K562 (cell line): ENCODE measurements at places on chromosomes 4 and X. TPM values are rescaled to one million over a fixed set of nuclear protein-coding genes. Genes with fewer than 3 reads are reported as not detected.

- no peak for DNase-seq
These were observed 819.5 kb downstream of the TECRL start for GRCh38 chr4:63589796-63590195.

- no peak for DNase-seq
These were observed 59.3 kb downstream of the IRF2 start for GRCh38 chr4:184415071-184415470.

DNA sequence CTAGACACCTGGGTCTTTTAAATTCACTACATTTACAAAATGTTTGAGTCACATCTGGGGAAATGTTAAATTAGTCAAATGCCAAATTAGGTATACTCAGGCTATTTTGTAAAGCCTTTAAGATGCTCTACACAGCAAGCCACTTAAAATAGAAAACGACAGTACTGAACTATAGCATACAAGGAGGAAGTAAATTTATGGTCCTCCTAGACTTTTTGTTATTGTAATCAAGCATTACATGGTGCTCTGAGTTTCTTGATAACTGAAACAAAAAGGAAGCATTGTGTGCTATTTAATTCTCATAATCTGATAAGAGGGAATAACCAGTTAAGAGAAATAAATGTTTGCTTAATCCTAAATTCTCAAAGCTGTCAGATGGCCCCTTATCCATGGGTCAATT is 46.2 kb downstream of the SLC9A7 start:
- no peak for DNase-seq

HSPA4L gene
- 28.9 and 33.9 TPM in 2 replicates for total RNA-seq

MSX1 gene
- total RNA-seq = 6.1 and 6.3 TPM in 2 replicates

DNA sequence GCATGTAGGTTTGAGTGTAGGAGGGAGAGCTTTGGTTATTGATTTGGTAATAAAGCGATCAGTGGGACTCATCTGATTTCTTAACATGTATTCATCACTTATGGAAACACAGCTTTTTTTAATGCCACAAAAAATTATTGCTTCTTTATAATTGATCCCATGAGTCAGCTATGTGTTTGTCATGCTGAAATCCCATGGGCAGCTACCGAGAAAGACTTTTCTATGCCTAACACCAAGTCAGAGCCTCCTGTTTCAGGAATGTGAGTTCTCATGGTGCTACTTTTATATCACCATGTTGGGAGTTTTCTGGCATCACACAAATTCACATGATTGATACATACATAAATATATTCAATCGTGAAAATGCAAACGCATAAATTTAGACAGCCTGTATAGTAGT is 165.7 kb downstream of the RAPGEF2 start:
- no peak for DNase-seq

- peak; percentile 30 for DNase-seq
These were observed 25.9 kb downstream of the ZNF721 start for GRCh38 chr4:472881-473569.

DNA sequence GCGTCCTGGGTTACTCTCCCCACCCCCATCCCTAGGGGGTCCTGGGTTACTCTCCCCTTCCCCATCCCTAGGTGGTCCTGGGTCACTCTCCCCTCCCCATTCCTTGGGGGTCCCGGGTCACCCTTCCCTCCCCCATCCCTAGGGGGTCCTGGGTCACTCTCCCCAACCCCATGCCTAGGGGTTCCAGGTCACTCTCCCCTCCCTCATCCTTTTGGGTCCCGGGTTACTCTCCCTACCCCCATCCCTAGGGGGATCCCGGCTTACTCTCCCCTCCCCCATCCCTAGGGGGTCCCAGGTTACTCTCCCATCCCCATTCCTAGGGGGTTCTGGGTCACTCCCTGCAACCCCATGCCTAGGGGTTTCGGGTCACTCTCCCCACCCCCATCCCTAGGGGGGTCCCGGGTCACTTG is 1.5 kb downstream of the ASMTL start:
- DNase-seq = no peak

DNA sequence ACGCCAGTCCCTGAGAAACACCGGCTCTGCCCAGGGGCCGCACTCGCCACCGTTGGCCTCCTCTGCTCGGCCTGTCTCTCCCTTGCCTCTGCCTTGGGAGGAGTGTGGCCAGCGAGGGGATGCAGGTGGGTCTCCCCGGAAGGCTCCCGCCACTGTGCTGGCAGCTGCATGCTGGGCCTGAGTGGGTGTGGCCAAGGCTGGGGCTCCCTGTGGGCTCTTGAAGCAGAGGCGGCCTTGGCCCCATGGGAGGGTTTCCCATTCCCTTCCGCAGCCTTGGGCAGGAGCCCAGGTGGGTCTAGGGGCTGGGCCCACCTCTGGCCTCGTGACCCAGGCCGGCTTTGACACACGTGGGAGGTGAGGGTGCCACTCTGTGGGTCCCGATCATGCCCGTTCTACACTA is 19.1 kb downstream of the FGFRL1 start:
- peak; percentile 50 for DNase-seq

- DNase-seq = no peak
These were observed 591.5 kb downstream of the GALNTL6 start for GRCh38 chr4:172404676-172405075.

CSN1S1 gene
- not detected in 2 replicates for total RNA-seq

- no peak for DNase-seq
These were observed 144.6 kb upstream of the MAP9 start for GRCh38 chr4:155521382-155521781.

DNA sequence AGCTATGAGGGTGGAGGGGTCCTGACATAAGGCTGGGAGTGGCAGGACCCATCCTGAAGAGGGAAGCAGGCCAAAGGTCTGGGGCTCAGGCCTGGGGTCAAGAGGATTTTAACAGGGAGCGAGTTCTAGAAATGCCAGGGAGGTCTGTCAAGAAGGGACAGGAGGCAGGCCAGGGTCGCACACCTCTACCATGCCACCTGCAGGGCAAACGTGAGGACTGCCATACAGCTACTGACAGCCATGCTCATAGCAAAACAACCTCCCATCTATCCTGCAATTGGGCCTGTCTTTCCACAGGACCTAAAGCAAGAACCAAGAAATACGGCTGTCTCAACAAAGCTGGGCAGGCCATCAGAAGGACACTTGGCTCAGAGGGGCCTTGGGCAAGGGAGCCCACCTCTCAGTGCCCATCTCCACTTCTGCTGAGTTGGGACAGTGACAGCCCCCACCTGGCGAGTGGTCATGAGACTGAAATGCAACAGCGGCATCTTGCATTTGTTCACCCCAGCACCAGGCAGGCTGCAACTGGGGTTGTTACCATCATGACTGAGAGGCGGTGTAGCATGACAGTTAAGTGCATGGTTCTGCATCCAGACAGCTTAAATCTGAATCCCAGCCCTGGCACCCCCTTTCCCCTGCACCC is 92.7 kb downstream of the WFS1 start:
- no peak for DNase-seq

GRCh38 chrX:10620121-10620699 is at the start of gene MID1:
Gene MID1, minus strand, starts transcription at chrX:10620585. Its CDS starts 53,038 bp downstream, at chrX:10567547.
- DNase-seq = no peak

F9 gene
- total RNA-seq = 0.09 and 0.11 TPM in 2 replicates

DNA sequence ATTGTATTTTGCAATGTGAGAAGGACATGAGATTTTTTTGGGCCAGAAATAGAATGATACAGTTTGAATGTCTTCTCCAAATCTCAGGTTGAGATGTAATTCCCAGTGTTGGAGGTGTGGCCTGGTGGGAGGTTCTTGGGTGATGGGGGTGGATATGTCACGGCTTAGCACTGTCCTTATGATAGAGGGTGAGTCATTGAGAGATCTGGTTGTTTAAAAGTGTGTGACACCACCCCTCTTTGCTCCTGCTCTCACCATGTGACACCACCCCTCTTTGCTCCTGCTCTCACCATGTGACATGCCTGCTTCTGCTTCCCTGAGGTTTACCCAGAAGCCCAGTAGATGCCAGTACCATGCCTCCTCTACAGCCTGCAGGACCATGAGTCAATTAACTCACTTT is 1226.9 kb downstream of the PCDH7 start:
- no peak for DNase-seq

HTATSF1 gene
- total RNA-seq = 37.0 and 42.2 TPM in 2 replicates

DNA sequence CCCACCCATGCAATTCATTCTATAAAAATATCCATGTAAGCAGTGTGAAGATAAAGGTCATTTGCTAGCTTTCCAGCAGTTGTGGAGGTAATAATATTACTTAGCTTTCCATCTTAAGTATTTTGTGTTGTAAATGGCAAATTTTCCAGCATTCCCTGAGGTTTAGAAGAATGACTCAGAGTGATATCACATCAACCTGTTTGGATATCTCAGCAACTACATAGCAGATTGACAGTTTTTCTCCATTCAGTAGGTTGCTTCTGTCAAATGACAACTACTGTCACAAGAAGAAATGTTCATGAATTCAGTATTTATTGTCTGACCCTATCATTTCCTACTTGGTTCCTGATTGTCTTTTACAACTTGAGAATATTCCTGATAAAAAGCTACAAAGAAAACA is 434.9 kb upstream of the GALNTL6 start:
- no peak for DNase-seq

GRCh38 chrX:40088299-40088625 is 9.5 kb downstream of the BCOR start:
- DNase-seq = no peak

NUDT10 gene
- not detected in 2 replicates for total RNA-seq

- peak; percentile 48 for DNase-seq
These were observed 9.3 kb downstream of the ZNF185 start for GRCh38 chrX:152907084-152907651.

GRCh38 chr4:153747406-153747955 is 12.3 kb downstream of the RNF175 start:
- DNase-seq = no peak
